ENCODE measurements at places on chromosomes 3 and 15.

GRCh38 chr3:66588340-66588847, 87.6 kb upstream of the LRIG1 start:
- no peak for DNase-seq

DNA sequence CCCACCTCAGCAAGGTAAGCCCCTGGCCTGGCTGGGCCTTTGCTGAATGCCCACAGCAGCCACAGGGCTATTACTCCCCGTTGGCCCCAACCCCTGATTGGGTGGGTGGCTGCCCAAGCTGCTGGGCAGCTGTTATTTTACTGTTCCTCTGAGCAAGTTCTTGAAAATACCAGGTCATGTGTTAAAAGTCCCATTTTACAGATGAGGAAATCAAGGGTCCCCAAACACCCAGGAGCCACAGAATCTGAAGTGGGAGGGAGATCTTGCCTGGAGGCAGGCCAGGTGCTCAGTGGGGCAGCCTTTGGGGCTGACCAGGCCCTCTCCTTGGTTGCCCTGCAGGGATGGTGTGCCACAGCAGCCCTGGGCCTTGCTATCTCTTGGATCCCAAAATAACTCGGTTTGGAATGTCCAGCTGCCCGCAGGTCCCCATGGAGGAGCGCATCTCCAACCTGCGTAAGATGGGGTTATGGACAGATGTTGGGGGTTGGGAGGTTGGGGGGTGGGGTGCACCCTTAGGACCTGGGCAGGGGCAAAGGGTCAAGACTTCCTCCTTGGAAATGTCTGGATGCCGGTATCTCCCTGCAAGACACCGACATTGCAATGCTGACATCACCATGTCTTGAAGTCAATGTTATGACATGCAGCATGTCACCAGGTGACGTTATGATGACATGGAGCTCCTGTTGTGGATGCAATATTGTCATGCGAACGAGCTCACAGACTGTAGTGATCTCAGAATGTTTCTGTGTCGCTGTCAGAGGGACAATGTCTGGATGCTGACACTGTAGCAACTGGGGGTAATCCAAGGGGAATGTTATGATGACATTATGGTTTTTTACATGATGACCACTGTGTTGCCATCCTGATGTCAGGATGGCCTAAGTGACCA, 13.3 kb upstream of the CSPG4 start:
- no peak for DNase-seq

DNA sequence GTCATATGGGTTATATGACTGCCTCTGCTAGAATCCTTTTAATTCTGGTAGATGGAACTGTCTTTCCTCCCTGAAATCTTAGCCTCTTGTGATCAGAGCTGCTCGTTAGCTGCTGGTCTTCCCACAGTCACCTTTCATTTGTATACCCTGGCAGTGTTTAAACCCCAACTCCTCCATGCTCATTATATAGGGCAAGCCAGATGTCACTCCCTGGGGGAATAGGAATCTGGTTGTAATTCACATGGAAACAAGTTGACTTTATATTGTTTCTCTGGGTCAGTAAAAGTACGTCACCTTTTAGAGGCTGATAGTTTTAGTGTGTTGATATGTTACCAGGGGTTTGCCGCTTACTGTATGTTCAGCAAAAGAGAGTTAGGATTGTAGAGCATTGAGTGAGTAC, 103.5 kb downstream of the ITPR1 start:
- no peak for DNase-seq

GRCh38 chr15:74317820-74318375, 49.5 kb downstream of the CYP11A1 start:
- no peak for DNase-seq

GRCh38 chr15:77768521-77769078, 135.9 kb upstream of the LINGO1 start:
- DNase-seq, result no peak

GRCh38 chr15:65100442-65100841, 14.6 kb downstream of the UBAP1L start:
- no peak for DNase-seq

DNA sequence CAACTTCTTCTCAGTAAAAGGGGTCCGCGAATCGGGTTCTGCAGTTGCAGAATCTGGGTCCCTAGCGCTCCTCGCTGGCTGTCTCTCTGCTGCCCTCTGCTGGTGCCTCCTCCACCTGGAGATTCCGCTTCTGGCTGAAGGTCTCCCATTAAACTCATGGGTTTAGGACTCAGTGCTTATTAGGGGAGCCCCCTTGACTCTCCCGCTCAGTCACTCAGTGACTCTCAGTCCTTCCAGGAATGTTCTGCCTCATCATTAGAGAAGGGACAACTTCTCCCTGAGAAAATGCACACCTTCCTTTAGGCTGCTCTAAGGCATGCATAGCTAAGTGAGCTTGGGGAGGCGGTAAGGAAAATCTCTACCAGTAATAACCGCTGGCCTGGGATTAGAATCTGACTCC, 7.1 kb downstream of the CPN2 start:
- DNase-seq, result peak; percentile 80

DNA sequence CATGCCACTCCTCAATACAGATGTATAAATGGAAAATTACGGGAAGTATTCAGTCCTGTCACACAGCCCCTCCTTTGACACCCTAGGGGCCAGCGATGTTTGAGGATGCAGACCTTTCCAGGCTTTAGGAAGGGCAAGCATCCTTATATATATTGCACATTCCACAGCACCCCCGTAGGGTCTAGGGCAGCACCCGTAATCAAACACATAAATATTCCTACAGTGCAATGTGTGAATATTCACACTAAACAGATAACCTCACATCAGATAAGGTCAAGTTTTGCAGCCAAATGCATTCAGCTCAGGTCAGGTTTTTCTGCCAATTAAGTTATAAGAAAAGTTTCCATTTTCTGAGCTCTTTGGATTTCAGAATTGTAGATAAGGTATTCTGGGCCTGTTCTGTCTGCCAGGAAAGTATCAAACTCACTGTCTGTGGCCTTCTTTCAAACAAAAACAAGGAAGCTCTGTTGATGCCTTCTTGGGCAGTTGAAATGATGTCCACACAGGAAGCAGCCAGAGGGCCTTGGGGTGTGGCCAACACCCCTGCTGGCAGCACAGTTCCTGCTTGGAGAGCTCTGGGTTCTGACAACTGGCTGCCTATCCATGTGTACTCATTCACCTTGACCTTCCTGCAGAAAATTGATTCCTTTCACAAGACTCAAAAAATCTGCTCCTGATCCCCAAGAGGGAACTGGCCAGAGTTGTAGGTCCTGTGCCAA, 427.0 kb downstream of the NTRK3 start:
- no peak for DNase-seq

- DNase-seq, result no peak
Observed at GRCh38 chr15:48096813-48097212, 24.0 kb upstream of the SLC24A5 start.
